ENCODE measurements at places on chromosomes 1 and 21.

GRCh38 chr1:179823693-179824092 lies 53.9 kb downstream of the TOR1AIP2 start:
- DNase-seq = no peak

- no peak for DNase-seq
Observed at GRCh38 chr1:225670806-225671733, 18.1 kb upstream of the ENAH start.

GRCh38 chr1:55399346-55399745 lies 184.2 kb upstream of the USP24 start:
- DNase-seq = no peak

DNA sequence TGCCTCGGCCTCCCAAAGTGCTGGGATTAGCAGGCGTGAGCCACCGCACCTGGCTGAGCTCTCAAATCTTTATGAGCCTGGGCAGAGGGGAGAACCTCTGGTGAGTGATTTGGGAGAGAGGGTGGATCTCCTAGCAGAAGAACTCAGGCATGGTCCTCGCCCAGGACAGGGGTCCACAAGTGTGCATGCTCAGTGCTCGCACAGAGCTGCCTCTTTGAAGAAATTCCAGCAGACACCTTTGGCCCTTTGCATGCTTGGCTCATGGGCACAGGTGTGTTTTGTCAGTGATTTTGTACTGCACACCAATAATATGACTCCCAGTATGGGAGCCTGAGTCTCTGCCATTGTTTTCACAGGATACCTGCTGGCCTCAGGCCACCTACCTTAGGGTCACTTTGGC lies 11.8 kb upstream of the PRAMEF12 start:
- DNase-seq = no peak

GRCh38 chr21:26064506-26064905 lies 106.1 kb downstream of the APP start:
- DNase-seq = no peak

DNA sequence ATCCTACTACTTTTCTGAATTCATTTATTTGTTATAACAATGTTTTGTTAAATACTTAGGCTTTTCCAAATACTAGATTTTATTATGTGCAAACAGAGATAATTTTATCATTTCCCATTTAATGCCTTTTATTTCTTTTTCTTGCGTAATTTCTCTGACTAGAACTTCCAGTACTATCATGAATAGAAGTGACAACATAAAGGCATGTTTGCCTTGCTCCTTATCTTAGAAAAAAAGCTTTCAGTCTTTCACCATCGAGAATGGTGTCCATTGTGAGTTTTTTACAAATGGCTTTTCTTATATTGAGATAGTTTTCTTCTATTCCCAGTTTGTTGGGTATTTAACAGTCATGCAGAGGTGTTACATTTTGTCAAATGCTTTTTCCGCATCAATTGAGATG lies 453.1 kb upstream of the ZP4 start:
- no peak for DNase-seq

DNA sequence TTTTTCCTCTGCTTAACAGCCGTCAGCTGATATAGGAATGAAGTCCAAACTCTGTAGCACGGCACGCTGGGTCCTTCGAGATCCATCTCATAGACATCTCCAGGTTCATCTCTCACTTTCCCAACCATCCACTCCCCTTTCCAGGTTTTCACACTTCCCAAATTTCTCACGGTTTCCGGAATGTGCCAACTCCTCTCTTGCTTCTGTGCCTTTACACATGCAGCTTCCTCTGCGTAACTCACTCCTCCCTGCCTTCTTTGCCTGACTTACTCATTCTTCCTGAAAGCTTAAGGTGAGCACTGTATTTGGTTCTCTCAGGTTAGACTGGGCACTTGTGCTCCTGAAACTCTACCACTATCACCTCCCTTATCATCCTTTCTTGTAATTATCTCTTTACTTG lies 168.4 kb downstream of the PCNX2 start:
- DNase-seq = no peak

DNA sequence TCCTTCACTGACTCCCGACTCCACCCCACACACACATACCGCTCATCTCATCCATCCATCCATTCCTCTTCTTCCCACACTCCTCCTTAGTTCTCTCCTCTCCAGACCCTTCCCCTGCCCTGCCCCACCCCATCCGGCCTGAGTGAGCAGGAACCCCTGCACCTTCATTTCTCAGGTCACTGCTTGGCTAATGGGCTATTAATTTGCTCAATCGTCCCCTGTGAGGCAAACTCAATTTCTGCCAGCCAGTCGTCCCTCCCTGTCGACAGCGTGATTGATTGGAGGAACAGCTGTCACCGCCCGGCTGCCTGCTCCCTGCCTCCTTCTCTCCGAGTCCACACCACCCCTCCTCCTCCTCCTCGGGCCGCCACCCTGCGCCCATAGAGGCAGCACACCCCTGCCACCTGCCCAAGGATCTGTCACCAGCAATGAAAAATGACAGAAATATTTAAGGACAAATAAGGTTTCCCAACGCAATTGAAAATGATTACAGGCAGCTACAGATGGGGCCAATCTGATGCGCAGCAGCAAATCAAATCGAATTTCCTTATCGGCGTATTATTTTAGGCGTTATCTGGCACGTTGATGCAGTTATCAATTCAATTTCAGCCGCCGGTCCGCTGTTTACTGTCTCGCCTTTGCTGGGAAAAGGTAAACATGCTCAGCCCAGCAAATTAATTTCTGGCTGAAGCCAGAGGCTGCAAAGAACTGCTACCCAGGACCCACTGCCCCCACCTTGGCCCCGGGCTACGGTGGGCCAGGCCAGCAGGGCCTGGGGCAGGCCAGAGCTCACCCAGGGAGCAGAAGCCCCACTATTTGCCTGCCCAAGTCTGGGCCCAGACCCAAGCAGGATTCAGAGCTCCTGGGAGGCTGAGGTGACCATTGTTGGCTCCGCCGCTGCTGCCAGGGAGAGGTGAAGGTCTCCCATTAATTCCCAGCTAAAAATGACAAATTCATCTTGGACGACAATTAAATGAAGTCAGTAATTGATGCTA lies 71.3 kb downstream of the TMEM53 start:
- no peak for DNase-seq

DNA sequence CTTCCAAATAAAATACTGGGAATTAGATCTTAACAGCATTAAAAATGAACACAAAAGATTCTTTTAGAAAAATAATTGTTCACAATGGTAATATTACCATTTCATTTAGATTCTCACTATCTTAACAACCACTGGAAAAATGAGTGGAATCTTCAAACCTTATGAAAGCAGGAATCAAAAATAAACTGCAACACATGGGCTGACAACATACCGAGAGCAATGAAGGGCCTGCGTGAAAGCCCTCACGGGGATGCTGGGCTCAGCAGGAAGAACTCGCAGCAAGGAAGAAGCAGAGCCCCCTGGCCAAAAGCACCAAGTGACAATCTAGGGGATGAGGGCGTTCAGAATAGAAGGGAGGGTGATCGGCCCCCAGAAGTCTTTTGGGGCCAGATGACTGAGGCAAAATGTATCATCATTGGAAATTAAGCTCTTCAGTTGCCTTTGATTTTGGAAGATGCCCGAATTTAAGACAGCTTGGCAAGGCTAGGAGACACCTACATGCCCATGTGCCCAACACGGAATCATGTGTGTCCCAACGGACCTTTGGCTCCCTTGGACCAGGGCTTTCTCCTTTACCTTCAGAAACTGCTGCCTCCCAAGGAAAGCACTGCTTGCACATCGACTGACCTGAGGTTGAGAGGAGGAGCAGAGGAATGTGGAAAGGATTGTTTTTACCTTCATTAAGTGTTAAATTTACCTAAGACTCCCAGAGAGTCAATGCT lies 103.9 kb downstream of the TGFBR3 start:
- DNase-seq = no peak

DNA sequence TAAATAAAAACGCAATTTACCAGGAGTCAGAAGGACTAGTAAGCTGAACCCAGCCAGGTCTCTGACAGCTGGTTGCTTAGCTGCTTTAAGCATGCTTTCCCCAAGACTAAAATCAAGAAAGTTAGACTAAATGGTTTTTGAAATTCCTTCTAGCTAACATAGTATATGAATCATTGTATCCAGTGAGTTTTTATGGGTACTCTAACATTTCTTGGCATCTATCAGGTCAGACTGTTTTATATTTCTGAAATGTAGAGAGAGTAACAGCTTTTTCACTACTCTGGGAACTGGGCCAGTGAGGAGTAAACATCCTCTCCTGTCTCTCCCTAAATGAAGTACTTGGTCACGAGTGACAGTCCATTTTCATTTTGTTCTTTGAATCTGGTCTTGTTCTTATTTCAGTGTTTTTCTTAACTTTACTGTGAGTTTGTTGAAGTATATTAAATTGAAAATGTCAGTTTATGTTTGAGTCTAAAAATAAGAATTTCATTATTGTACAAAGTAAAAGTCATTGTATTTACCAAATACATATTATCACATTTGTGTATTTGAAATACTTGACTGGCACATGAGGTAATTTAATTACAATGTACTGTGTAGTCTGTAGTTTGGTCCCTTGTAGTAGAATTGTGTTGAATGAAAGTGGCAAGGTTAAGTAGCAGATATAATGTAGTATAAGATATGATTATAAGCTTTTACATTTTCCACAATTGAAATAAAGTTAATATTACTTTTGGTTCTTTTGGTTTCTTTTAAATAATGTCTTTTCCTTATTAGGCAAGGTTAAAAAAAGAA lies 47.6 kb downstream of the PKN2 start:
- DNase-seq = peak; percentile 41

- no peak for DNase-seq
Observed at GRCh38 chr1:26789612-26789865, 1.8 kb downstream of the PIGV start.

DNA sequence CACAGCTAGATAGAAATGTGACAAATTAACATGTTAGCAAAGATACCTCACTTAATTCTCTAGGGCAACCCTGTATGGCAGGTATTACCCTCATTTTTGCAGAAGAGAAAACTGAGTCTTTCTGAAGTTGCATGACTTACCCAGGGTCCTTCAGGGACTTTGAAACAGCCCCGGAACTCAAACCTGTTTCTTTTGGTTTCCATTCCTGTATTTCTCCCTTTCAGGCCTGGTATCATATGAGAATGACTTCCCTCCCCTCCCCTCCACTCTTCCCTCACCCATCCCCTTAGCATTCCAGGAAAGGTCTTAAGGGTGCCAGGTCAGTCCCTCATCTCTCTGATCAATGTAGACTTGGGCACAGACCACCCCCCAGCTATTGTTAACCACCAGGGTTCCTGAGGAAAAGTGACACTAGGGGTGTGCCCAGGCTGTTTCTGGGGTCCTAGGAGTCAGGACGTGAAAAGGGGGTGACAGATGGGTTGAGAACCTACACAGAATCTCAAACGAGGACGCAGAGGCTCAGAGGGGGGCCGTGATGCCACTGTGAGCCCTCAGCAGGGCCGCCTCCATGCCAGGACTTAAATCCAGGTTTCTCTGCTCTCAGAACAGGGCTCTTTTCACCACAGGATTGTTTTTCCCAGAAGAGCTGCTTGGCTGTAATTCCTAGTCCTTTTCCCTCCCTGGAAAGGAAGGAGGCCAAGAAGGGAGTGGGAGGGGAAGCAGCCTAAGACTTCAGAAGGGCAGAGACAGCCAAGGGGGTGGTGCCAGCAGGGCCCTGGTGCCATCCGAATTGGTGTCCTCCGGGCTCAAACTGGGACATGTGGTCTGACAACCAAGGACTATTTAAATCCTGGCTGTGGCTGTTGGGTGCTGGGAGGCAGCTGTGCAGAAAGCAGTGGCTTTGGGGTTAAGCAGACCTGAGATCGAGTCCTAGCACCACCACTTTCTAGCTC lies 2.1 kb upstream of the WASF2 start:
- peak; percentile 70 for DNase-seq

- DNase-seq = no peak
Observed at GRCh38 chr1:47569681-47570470, 132.0 kb downstream of the FOXD2 start.

GRCh38 chr1:31856140-31856539 lies 40.3 kb upstream of the SPOCD1 start:
- no peak for DNase-seq

GRCh38 chr1:79005945-79006344 lies 585 bp downstream of the ADGRL4 start:
- no peak for DNase-seq
